OCI-LY7 (cell line): ENCODE measurements at places on chromosomes 11 and 22. TPM values are rescaled to one million over a fixed set of nuclear protein-coding genes. Genes with fewer than 3 reads are reported as not detected.

GRCh38 chr11:61777234-61778090 lies 14.9 kb downstream of the TMEM258 start:
- no peak for DNase-seq

The OR56A1 gene
- not detected in 2 replicates for total RNA-seq

The GRAP2 gene
- not detected in 2 replicates for total RNA-seq

- DNase-seq, result no peak
These were observed 101.8 kb upstream of the SORL1-AS1 start for GRCh38 chr11:121554552-121554951.

The WNT11 gene
- not detected in 2 replicates for total RNA-seq

DNA sequence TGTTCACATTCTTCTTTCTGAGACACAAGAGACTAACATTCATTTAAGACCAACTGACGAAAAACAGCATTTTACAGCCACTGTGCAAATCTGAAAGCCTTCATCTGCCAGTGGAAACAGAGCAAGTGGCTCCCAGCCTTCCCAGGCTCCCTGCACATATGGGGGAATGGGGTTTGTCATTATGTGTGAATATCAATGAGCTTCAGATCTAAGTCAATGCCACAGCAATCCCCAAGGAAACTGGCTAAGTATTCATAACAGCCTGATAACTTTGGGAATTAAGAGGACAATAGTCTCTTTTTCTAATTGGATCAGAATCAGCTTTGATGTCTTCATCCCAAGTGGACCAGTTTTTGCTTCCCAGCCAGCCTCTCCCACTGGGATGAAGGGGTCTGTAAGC lies 66.9 kb downstream of the ABTB2 start:
- no peak for DNase-seq

DNA sequence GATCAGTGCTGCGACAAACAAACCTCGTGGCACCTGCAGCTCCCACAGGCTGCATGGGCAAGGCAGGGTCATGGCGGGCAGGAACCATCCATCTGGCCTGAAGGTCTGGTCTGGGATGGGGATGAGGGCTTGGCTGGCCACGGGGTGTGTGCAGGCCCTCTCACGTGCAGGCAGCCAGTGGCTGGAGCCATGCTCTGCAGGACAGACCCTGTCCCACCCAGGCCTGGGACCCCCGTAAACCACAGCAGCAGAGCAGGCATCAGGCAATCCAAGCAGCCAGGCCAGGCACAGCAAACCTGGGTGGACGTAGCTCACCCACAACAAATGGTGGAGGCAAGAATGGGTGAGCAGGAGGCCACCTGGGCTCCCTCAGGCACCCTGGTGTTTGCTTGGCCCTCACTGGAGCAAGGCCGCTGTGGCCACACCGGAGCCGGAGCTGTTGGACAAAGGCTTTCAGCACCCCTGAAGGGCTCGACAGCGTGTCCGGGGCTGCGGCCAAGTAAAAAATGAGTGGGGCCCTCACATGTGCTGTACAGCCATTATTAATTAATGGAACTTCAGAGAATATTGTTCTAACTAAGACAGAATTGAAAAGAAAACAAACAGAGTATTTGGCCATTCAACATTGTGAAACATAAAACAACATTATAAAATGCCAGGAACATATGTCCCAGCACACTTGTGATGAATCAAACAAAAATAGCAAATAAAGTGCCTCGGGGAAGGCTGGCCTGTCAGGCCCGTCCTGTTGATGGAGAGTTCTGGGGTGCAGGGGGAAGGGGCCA lies 24.0 kb upstream of the GNB1L start:
- no peak for DNase-seq

The SAA4 gene
- total RNA-seq, result not detected in 2 replicates

- no peak for DNase-seq
These were observed 3.9 kb downstream of the TENM4 start for GRCh38 chr11:79436919-79437277.

- no peak for DNase-seq
These were observed 76.5 kb downstream of the NAT10 start for GRCh38 chr11:34181856-34182405.

The CLP1 gene
- total RNA-seq, result 18.1 and 20.8 TPM in 2 replicates

DNA sequence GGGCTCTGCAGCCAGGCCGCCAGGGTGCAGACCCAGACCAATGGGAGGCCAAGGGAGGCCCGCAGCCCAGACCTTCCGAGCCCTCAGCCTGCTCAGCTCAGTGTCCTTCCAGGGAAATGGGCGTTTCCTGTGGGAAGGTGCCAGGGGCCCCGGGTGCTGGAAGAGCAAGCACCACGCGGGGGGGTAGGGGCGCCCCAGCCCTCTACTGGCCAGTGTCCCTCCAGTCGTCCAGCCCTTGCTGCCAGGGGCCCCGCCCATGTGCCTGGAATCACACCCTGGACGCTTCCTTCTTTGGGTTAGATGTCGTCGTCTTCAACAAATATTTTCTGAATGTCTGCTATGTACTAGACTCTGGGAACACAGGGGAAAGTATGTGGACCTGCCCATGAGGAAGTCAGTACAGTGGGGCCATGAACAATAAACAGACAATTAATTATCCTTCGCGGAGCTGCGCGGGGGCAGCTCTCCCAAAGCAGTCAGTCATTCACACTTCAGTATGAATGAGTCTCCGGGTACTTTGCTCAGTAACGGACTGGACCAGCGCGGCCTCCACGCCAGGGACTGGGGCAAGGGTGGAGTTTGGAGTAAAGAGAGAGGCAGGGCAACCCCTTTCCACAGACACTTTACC lies 60.2 kb downstream of the CDKN1C start:
- no peak for DNase-seq

DNA sequence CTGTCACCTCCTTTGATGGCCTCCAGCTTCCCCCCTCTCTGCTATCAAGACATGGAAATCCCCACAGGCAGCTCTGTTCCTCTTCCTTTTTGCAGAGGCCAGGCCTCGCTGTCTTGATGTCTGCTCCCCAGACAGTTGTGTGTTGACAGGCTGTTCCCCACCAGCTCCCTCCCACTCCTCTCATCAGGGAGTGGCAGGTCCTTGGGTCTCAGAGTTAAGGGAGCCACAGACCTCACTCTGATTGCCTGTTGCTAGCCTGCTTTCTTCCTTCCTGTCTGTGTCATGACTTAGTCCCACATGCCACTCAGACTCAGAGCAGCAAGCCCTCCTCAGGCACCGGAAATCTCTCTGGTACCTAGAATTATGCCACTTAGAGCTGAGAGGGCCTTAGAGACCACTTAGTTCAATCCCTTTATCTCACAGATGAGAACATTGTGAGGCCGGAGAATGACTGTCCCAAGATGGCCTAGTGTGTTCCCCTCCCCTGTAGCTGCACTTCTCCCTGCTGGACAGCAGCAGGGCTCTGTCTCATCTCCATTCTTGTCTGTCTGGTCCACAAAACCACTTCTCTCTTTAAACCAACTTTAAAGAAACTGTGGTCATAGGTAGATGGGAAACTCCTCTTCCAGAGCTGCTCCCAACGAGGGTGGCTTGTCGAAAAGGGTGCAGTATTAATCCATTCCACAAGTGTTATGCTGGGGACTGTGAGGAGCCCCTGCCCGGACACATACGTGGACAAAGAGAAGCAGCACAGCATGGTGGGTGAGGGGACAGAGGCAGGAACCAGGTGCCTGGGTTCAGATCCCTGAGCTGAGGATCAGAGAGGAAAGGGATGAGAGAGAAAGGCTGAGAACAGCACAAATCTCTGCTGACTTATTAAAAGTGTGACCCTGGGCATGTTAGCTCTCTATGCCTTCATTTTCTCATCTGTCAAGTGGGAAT lies 4.2 kb downstream of the AMPD3 start:
- peak; percentile 83 for DNase-seq

DNA sequence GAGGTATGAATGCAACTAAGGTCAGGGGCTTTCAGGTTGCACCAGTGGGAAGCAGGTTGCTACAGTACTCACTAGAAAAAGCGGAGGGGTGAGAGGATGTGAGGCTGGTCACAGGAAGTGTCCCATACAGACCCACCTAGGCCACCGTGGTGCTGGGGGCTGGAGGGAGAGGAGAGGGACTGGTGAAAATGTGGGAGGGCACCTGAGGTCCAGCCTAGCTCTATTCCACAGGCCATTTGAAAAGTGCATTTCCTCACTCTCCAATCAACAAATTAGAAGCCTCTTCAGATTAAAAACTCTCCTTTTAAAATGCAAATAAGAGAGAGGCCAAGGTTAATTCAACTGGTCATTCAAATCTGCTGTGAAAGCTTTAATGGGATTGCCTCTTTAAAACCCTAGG lies 38.6 kb upstream of the NCAM1 start:
- DNase-seq, result no peak
